Transverse colon (tissue), 4 donors: ENCODE measurements at places on chromosomes 13 and 19. TPM values are rescaled to one million over a fixed set of nuclear protein-coding genes. Genes with fewer than 3 reads are reported as not detected.

TLE6 gene
- not detected for total RNA-seq

ZNF626 gene
- 4.1 TPM for total RNA-seq

RUBCNL gene
- total RNA-seq, result 14.2 TPM

C1QTNF9 gene
- not detected for total RNA-seq

KLF2 gene
- total RNA-seq, result 39.4 TPM

ZNF579 gene
- 2.0 TPM for total RNA-seq

ZNF284 gene
- total RNA-seq, result 2.5 TPM

LGALS16 gene
- not detected for total RNA-seq

CYP2A7 gene
- not detected for total RNA-seq

ZNF540 gene
- 3.3 TPM for total RNA-seq

MCF2L gene
- 101 TPM for total RNA-seq

CLC gene
- not detected for total RNA-seq

LILRB4 gene
- 1.8 TPM for total RNA-seq

GRIN3B gene
- not detected for total RNA-seq

GSX1 gene
- not detected for total RNA-seq

FFAR2 gene
- not detected for total RNA-seq

FAM216B gene
- total RNA-seq, result not detected

TMEM143 gene
- 14.7 TPM for total RNA-seq

NLRP9 gene
- not detected for total RNA-seq

UNC13A gene
- 0.27 TPM for total RNA-seq

C1QTNF9B gene
- not detected for total RNA-seq

TMEM86B gene
- total RNA-seq, result 3.8 TPM

ZNF30 gene
- 2.2 TPM for total RNA-seq

TMEM255B gene
- total RNA-seq, result 27.7 TPM

RNF113B gene
- not detected for total RNA-seq

CYSLTR2 gene
- total RNA-seq, result not detected
